ENCODE measurements at places on chromosomes 5 and 9. TPM values are rescaled to one million over a fixed set of nuclear protein-coding genes. Genes with fewer than 3 reads are reported as not detected.
A peak's percentile ranks its signal among the peaks of the same experiment; 100 is the strongest.

Gene HMCN2
- 7.1 TPM for total RNA-seq

Gene SV2C
- not detected for total RNA-seq

Gene GLRA1
- total RNA-seq: not detected

DNA sequence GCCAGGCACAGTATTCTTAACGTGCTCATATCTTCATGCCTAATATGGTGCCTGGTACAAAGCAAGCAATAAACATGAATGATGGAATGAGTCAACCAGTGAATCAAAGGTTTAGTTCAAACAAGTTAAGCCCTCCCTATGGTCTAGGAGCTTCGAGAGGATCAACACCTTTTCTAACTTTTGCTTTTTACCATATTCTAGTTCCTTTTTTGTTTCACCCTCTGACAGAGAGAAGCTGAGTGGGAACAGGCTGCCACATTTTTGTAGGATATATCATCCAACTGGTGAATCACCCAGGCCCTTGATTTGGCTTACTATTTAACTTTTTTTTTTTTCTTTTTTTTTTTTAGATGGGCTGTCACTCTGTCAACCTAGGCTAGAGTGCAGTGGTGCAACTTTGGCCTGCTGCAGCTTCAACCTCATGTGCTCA, 39.3 kb upstream of the TNC start:
- no peak for DNase-seq

- no peak for DNase-seq
These were observed 240.2 kb upstream of the BRINP1 start for GRCh38 chr9:119609277-119609971.

DNA sequence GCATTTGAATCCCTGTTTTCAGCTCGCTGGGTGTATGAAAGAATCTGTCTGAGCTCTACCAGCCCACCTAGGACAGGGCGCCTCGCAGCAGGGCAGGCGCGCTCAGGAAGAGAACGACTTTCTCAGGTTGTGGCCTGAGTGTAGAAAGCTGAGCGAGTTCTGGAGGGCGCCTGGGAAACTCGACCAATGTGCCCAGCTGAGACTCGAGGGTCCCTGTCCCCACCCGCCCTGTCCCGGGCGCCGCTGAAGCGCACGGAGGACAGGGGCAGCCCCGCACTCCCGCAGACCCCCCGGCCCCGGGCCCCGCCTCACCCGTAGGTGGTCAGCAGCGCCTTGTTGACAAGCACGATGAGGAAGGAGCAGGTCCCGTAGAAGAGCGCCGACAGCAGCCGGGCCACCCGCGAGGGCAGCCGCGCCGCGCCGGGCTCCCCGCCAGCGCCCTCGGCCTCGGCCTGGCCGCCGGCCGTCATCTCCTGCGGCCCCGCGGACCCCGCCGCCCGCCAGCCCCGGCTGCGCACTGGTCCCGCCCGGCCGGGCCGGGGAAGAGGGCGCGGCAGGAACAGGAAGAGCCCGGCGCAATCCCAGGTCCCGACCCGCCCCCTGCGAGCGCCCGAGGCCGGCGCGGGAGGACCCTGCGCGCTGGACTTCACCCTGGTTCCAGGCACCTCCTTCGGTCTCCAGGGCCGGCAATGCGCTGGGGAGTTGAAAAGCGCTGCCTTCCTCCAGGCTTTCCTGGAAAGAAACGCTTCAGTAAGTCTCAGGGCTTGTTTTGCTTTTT, at the start of gene SLC35D2:
TSS of gene SLC35D2 (minus strand) at position 547 of the 778 bp plus-strand sequence. CDS start at position 470, 77 bp downstream.
- peak; percentile 8 for DNase-seq

DNA sequence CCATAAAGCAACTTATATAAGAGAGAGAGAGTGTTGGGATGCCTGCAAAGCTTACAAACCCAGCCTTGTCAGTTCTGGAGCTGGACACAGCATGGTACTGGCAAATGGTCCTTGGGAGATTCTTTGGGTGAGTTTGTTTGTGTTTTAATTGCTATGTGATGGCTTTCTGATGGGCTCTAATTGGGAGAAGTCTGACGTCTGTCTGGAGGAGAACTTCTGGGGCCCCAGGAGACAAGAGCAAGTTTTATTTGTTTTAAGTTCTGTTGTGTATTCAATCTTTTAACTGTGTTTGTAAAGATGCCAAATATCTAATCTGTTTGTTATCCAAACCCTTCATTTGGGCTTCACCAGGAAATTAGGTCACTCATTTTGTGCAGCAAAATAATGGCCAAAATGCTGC, 50.3 kb upstream of the AFAP1L1 start:
- no peak for DNase-seq

- no peak for DNase-seq
These were observed 154.2 kb downstream of the TMC1 start for GRCh38 chr9:72675586-72675985.

DNA sequence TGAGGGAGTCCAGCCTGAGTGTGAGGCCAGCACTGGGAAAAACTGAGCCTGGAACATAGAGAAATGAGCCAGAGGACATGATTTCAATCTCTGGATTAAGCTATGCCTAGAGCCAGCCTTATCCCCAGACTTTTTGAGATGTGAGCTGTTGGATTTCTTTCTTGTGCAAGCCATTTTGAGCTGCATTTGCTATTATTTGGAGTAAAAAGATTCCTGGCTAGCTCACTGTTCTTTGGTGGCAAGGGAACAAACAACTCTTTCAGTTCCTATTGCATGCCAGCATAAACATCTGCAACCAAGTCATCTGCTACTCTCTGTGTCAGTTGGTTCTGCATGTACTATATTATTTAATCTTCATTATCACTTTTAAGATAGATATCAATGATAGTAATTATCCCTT, 70.1 kb upstream of the MAN2A1 start:
- DNase-seq: no peak

- DNase-seq: no peak
These were observed 76.4 kb downstream of the NDFIP1 start for GRCh38 chr5:142184988-142185387.

GRCh38 chr9:125513668-125514413, 193.2 kb downstream of the MAPKAP1 start:
- DNase-seq: peak; percentile 28

Measured in gastrocnemius medialis (tissue), 4 donors.